ENCODE measurements at places on chromosomes 4 and X.
A peak's percentile ranks its signal among the peaks of the same experiment; 100 is the strongest.

GRCh38 chrX:67673741-67674274, 130.0 kb downstream of the AR start:
- DNase-seq = no peak

DNA sequence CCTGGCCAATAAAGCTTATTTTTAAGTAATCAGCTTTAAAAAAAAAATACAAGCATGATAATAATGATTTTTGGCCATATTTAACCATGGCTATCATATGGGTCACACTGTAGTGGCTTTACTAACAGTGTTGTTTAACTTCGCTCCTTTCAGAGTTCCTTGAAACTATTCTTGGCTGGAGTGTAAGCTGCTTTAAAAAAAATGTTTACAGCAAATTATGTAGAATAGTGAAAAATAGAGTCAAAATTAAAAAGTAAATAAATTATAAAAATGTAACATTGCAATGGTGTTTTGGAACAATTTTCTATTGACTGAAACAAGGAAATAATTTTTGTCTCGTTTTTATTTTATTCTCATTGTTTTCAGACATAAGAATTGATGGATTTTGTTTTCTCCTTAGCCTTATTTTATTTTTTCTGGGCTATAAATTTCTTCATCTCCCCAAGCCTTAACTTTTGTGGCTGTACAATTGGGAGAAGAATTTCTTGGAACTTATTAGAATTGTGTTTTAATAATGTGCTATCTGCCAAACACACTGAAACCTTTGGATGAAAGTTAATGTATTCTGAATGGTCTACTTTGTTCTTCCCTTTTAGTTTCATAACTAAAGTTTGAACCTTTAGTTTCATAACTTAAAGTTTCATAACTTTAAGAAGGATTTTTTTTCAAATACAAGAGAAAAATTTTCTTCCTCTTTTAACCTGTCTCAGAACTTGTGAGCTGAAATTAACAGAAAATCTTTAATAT, 182.0 kb downstream of the ARHGAP24 start:
- DNase-seq = no peak

DNA sequence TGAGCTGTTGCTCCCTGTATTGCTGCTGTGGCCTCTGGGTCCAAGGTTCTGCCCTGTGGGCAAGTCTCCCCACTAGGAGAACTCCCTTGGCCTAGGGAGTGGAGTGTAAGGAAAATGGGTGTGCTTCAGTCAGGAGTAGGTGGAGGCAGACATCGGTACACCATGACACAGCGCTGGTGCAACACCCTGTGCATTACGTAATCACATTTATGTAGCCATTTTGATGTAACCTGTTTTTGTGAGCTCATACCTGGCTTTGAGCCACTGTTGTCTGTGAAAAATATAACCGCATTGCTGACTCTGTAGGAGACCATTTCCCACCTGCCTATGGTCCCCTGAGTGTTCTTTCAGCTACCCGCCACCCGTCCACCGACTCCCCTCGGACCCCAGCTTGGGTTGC, 700.5 kb upstream of the AGA start:
- no peak for DNase-seq

DNA sequence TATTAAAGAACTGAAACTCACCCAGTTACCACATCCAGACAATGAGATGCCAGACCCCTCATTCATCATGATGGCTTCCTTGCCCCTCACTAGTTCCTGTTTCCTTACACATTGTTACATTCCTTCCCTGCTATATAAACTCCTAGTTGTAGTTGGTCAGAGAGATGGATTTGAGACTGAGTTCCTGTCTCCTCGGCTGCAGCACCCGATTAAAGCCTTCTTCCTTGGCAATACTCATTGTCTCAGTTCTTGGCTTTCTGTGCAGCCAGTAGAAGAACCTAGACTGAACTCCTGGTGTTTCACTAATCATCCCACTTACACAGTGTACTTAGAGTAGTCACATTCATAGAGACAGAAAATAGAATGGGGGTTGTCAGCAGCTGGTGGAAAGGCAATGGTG, 324.7 kb downstream of the TRIML1 start:
- DNase-seq = no peak

GRCh38 chr4:168200685-168201084, 108.3 kb downstream of the ANXA10 start:
- DNase-seq = no peak

- DNase-seq = peak; percentile 19
Measured at GRCh38 chrX:148380650-148381561, 119.5 kb upstream of the AFF2 start.

- DNase-seq = no peak
Measured at GRCh38 chr4:116073051-116073450, 959.6 kb upstream of the NDST4 start.

DNA sequence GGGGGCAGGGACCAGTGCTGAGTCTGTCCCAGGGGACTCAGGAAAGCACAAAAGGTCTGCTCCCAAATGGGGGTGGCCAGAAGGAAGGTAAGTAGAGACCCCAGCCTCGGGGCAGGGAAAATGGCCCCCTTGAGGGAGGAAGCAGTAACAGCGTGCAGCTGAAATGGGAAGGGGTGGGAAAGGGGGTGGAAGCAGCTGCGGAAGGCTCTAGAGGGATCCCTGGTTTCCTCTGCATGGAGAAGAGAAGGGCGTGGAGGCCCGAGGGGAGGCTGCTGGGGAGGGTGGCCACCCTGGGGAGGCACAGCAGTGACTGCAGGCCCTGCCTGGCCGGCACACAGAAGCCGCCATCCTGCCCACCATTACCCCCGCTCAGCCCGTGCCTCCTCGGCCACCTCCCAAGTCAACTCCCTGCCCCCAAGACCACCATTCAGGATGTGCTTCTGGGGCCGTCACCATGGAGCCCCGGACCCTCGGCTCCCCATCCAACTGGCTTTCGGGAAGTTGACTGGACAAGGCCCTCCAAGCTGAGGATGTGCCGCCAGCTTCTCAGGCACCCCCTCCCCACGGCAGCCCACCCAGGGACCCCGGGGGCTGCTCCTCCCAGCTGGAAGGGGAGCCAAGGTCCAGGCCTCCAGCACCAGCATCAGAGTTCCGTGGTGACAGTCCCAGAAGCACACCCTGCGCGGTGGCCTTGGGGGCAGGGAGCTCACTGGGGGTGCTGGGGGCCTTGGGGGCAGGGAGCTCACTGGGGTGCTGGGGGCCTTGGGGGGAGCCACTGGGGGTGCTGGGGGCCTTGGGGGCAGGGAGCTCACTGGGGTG, 23.6 kb downstream of the CFAP99 start:
- no peak for DNase-seq

- no peak for DNase-seq
Measured at GRCh38 chrX:1531096-1531890, 5.7 kb downstream of the P2RY8 start.

GRCh38 chrX:40931921-40932320, 153.3 kb upstream of the USP9X start:
- peak; percentile 23 for DNase-seq

GRCh38 chr4:186161138-186161537, 30.2 kb upstream of the CYP4V2 start:
- DNase-seq = peak; percentile 80

DNA sequence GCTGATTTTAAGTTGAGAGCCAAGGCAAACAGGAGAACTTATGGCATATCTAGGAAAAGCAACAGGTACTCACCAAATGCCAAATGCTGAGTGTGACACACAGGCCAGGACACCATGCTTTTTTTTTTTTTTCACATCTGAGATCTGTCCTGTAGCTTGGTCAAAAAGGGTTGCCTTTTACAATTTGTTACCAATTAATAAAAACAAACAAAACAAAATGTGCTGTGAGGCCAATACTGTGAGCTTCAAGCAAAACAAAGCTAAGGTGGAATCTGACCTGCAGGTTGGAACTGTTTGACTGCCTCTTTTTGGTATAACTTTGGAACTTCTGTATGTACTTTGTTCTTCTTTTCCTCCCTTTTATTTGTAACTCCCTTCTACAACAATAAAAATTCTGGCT, 548.5 kb upstream of the IGFBP7 start:
- DNase-seq = no peak

DNA sequence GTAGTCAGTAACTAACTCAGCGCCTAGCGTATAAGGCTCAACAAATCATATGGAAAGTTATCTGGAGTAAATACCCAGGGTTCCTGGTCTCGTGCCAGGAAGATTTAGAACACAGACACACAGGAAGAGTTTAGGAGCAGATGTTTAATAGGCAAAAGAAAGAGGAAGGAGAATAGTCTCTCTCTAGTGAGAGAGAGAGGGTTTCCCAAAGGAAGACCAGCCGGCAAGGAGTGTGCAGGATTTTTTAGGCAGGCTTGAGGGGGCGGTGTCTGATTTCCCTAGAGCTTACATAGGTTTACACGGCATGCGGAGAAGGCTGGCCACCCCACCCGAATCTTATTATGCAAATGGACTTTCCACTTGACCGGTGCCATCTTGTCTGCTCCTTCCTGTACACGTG, 284.0 kb upstream of the FRG1 start:
- DNase-seq = no peak

DNA sequence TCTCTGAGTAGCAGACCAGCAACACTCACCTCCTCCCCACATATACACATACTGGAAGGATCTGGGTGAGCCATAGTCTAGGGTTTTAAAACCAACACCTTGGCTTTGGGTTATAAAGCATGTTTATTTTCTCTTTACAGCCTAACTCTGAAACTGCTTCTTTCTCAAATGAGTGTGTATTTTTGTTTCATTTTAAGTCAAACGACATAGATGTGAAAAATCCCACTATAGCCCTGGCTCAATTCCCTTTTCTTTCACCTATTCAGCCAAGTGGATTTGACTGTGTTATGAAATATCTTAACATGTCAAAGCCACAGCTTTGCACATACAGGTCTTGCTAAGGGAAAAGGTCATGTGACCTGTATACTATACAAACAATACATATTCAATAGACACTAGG, 13.8 kb downstream of the NEXMIF start:
- no peak for DNase-seq

- no peak for DNase-seq
Measured at GRCh38 chr4:16195209-16195608, 31.1 kb downstream of the TAPT1 start.

- peak; percentile 24 for DNase-seq
Measured at GRCh38 chrX:115650916-115651315, 89.9 kb downstream of the PLS3 start.

- DNase-seq = peak; percentile 71
Measured at GRCh38 chr4:683982-684622, 4.8 kb downstream of the SLC49A3 start.

GRCh38 chrX:94123062-94123461, 449.1 kb downstream of the FAM133A start:
- no peak for DNase-seq

DNA sequence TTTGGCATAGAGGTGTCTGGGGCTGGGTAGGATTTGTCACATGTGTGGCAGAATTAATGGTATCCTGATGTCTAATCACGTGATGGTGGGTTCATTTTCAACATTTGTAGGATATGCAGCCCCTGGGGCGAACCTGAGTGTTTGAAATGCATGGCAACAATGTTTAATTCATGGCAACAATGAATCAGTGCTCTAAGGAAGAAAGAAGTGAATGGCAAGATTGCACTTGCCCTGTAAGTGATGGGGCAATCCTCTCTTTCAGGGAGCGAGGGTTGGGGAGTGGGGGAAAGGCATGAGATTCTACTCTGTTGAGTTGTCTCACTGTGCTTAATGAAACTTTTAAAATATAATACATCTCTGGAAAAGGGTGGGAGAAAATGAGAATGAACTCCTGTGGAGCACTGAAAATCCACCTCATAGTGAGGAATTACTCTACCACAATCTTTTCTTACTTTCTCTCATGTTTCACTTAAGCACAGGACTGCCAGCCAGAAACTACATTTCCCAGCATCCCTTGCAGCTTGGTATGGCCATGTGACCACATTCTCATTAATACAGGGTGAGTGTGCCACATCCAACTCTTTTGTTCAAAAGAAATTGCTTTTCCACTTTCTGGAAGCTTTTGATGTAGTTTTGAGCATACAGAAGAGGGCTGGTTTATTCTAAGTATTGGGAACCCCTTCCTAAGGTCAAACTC, 64.0 kb upstream of the PGM2 start:
- no peak for DNase-seq

GRCh38 chr4:180953572-180953971, 1289.6 kb upstream of the TENM3 start:
- no peak for DNase-seq

DNA sequence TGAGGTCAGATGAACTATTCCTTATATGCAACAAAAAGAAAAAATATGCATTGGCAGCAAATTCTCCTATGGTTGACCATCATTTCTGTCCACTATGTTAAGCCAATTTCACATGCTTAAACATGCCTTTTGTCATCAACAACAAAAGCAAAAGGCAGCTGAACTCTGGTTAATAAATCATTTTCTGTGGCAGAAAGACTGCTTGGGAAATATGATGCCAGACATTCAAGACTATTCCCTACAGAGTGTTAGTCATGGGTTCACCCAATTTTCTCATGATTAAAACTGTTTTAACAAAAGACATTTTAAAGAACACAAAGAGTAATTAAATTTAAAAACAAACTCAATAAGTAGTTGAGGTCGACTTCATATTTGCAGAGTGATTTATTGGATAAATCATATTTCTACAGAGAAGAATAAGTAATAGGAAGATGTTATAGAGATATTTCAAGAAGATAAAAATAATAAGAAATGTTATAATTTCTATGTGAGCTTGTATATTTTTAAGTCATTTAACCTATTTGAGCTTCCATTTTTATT, 890.6 kb downstream of the STPG2 start:
- no peak for DNase-seq
